NCI-H524 (cell line): ENCODE measurements at places on chromosomes 5 and 9.

DNA sequence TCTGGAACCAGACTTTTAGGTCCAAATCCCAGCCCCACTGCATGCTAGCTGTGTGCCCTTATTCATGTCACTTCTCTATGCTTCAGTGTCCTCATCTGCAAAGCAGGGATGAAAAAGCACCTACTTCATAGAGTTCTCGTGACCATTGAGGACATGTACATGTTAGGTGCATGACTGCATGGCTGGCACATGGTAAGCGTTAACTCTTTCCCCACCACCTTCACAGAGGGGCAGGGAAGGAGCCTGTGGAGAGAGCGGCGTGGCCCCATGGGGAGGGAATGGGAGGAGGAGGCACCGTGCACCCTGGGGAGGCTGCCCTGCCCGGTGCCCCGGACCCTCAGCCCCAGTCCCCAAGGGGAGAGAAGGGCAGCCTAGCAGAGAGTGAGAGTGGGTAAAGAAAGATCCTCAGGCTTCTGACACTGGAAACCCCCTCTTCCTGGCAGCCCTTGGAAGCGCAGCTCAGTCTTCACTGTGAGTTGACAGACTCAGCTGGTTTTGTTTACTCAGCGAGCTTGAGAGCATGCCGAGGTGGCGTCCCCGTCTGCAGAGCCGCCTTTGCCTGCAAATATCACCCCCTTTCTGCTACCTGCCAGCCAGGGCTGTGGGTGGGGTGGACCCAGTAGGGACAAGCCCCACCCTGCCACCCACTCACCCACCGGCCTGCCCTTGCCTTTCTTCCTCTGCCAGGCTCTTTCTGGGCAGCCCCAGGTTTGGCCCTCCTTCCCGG is 10.6 kb upstream of the ANGPTL2 start:
- peak; percentile 70 for DNase-seq

- no peak for DNase-seq
These were observed 337.8 kb downstream of the DEPDC1B start for GRCh38 chr5:60362158-60362557.

GRCh38 chr5:40490464-40491111 is 189.1 kb upstream of the PTGER4 start:
- DNase-seq, result no peak

GRCh38 chr5:172837640-172838039 is 3.6 kb downstream of the ERGIC1 start:
- no peak for DNase-seq

DNA sequence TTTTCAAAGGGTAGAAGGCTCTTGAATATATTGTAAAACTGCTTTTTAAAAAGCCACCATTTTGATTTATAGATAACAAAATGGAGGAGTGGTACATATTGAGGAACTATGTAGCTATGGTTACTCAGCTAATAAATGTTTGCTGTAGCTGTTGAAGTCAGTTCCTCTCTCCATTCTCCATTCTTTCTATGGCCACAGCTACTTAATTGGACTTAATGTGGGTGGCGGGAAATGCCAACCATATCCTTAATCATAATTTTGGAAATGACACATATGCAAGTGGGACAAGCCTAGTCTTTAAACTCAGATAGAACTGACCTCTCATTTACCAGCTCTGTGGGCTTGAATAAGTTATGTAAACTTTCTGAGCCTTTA is 10.6 kb downstream of the CDKN2A start:
- DNase-seq, result no peak

GRCh38 chr9:119157196-119157595 is 212.0 kb downstream of the BRINP1 start:
- no peak for DNase-seq

DNA sequence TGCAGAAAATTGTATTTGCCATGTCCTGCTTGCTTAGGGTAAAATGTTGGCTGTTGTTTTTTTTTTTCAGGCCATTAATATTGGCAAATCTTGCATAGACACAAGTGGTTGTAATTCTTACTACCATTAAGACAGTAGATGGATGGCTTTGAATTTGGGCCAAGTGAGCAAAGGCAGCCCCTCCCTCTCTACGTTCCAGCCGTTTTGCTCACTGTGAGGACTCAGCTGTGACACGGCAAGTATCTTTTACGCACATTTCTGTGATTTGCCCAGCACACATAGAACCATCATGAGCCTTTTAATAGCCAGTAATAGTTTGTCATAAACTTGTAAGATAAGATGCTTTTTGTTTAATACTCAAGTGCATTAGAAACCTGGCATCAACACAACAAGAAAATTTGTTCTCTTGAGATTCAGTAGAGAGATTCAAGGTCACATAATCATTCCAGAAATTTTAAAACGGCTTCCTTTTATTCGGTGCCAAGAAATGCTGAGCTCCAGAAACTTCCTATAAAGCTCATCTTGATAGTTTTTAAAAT is 205.2 kb upstream of the ADCY2 start:
- DNase-seq, result no peak

GRCh38 chr5:53792338-53792737 is 231.9 kb downstream of the NDUFS4 start:
- no peak for DNase-seq

DNA sequence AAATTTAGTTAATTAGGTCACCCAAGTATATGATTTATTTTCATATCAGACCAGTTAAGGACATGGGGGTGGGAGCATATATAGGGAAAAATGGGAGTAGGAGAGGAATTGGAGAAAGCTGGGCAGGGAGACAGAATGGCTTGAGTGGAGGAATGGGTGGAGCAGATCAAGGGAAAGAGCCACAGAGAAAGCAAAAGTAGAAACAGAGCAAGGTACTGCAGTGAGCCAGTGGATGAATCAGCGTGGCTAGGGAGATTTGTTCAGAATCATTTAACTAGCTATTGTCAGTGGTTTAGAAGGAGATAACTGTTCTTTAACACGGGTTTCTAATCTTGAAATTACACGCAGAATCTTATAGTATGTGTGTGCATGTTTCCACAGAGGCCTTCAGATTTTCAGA is 37.4 kb downstream of the SNX24 start:
- DNase-seq, result no peak

DNA sequence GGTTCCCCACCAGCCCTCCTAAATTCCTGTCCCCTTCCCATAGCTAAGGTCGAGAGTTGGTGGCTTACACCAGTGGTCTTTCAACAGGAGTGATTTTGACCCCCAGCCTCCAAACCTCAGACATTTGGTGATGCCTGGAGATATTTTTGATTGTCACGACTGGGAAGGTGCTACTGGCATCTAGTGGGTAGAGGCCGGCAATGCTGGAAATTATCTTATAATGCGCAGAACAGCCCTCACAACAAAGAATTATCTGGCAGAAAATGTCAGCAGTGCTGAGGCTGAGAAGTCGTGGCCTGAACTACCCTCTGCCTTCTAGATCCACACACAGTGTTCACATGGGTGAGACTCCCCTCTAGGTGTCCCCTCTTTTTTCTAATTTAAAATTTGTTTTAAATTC is 69.6 kb downstream of the IL31RA start:
- DNase-seq, result peak; percentile 21

GRCh38 chr5:178664141-178664540 is 37.3 kb upstream of the CLK4 start:
- no peak for DNase-seq

- DNase-seq, result no peak
These were observed 39.0 kb upstream of the ZSWIM6 start for GRCh38 chr5:61293071-61293470.

DNA sequence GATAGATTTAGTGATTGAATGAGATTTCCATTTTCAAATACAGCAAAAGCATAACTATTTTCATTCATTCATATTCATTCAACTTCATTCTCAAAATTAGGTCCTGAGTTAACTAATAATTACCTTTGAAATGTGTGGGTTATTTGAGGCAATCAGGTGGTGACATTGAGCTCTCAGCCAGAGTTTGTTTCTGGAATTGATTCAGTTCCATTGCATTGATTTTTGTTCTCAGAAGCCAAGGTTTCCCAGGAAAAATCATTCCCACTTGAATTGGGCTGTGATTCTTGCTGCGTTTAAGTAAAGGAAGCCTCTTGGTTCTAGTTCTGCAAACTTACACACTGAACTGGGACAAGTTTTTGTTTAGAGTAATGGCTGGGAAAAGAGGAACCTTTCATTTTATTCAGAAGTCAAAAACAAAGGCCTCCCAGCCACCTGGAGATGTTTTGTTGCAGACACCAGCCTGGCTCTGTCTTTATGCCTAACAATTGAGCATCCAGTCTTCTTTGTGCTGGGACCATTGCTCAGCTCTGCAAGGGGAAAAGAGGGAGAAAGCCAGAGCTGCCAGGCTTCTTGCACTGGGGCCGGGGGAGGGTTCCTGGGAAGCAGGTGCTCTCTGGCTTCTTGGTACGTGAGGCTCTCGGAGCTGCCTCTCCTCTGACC is 198.6 kb downstream of the TRIO start:
- DNase-seq, result no peak

GRCh38 chr9:128937310-128938165 is 9.9 kb downstream of the DOLK start:
- no peak for DNase-seq

DNA sequence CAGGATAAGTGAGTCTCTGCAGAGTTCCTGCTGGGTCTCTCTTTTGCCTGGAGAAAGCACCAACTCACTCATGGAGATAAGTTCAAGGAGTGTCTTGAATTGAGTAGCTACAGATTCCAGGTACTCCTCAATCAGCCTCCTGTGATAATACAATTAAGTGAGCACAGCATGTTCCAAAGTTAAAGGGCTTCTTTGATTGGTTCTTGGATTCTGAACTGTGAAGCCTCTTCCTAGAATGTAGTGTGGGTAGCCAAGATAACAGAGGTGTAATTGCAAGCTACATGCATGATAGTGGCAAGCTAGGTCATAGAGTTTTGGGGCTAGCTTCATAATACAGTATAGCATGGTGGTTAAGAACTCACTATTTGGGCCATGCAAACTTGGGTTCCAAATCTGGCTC is 23.2 kb upstream of the CARNMT1 start:
- DNase-seq, result no peak

DNA sequence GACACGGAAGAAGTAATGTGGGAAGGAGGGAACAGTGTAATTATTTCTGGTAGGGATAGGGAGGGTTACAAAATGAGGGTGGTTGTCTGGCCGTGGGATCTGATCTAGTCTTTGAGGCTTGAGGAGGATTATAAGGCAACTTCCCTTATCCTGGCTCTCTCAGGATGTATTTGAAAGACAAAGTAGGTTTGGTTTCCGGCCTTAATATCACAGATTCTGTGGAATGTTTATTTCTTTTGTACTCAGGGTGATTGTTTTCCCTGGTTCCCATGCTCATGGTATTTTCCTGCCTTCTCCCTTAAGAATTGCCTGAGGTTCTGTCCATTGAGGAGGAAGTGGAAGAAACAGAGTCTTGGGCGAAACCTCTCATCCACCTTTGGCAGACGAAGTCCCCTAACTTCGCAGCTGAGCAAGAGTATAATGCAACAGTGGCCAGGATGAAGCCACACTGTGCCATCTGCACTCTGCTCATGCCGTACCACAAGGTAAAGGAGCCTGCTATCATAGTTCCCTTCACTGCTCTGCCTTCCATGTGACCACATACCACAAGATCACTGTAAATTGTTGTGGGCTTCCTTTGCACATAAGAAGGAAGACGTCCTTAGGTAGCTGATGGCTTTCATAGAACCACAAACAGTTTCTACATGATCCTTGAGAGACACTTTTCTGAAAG is 253.8 kb downstream of the KDM4C start:
- no peak for DNase-seq

DNA sequence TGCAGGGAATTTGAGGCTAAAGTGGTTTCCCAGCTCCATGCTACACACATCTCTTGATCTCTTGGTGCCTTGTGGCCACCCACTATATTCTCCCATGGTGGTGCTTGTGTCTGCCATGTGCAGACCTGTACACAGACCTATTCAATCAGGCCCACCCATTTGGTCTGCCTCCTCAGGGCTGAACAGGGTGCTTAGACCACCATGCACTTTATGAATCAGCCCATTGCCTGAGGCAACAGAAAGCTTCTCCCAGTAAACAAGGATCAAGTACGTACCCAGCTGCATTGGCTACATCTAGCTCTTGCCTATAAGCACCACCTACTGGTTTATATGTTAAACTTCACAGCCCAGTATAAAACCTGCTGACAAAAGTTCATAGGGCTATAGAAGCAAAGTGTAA is 664.3 kb upstream of the EDIL3 start:
- DNase-seq, result peak; percentile 6

- DNase-seq, result no peak
These were observed 121.9 kb downstream of the CDH18 start for GRCh38 chr5:19866090-19866450.

- no peak for DNase-seq
These were observed 58.8 kb downstream of the SYK start for GRCh38 chr9:90860382-90860781.

DNA sequence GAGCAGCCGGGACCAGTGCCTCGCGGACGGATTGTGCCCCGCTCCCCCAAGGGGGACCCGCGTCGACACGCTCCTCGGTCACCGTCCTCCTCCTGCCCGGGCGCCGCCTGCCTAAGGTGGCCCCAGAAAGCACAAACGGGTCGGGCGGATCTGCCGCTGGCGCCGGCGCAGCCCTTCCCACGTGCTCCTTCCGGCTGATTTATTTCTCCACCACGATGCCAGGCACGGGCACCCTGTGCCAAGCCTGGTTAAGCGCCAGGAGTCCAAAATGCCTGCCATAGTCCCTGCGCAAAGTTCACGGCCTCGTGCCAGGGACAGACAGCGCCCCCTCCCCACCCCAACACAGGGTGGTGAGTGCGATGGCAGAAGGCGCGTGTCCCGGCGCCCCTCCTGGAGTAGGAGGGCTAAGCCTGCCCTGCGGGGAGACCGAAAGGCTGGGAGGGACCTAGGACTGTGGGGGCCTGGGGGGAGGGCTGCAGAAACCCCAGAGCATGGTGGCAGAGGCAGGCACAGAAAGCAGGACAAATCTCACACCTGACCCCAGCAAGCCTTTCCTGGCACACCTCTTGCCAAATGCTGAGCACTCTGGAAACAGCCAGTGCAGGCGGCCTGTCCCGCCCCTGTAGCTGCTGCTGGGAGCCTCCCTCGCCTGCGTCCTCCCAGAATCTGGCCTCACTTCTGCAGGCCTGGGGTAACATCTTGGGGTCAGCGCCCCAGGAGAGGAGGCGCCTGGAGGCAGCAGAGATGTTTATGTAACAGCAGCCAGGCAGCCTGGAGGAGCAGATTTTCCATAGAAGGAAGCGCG is 1.1 kb upstream of the NOTCH1 start:
- peak; percentile 38 for DNase-seq

GRCh38 chr9:19785230-19785629 is 3.6 kb downstream of the SLC24A2 start:
- no peak for DNase-seq

GRCh38 chr5:58231041-58231440 is 228.8 kb downstream of the PLK2 start:
- no peak for DNase-seq

- DNase-seq, result no peak
These were observed 8.2 kb upstream of the CRHBP start for GRCh38 chr5:76944638-76945037.

DNA sequence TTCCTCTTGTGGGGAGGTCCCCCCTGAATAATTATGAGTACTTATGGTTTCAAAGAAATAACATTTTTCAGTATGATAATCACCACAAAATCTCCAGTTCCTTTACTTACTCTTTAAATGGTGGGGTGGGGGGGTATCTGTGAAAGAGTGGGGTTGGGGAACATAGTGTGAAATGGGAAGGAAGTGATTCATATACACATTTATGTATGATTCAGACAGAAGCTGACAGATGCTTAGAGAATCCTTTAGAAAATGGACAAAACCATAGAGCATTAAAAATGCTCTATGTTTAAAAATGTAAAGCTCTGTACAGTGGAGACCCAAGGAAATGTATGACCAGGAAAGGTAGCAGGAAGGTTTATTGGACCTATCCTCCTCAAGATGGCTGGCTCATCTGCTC is 267.5 kb upstream of the GRIA1 start:
- no peak for DNase-seq

GRCh38 chr5:56126487-56127179 is 106.5 kb downstream of the ANKRD55 start:
- no peak for DNase-seq

GRCh38 chr9:131275332-131276093 is 797 bp downstream of the FAM78A start:
- DNase-seq, result no peak
